ENCODE measurements at places on chromosomes 12 and 14.

GRCh38 chr12:103688376-103689063, 101.4 kb downstream of the STAB2 start:
- peak; percentile 85 for ATAC-seq

- no peak for ATAC-seq
Observed at GRCh38 chr14:85313560-85314207, 216.3 kb upstream of the FLRT2 start.

GRCh38 chr12:79016181-79016580, 151.6 kb downstream of the SYT1 start:
- no peak for ATAC-seq

- ATAC-seq: no peak
Observed at GRCh38 chr14:88264116-88264515, 59.0 kb downstream of the KCNK10 start.

GRCh38 chr12:34208331-34209258, 186.3 kb downstream of the ALG10 start:
- ATAC-seq: no peak

Data from activated T-helper 17 cell treated with anti-CD3 and anti-CD28 coated beads, Interleukin-2, amount 50 U/mL, for 72 hours (primary cell).